ENCODE measurements at places on chromosomes 4 and X. TPM values are rescaled to one million over a fixed set of nuclear protein-coding genes. Genes with fewer than 3 reads are reported as not detected.

DUSP21 gene
- polyA plus RNA-seq, result not detected

GRCh38 chr4:58127680-58128079 lies 1017.5 kb upstream of the IGFBP7 start:
- DNase-seq, result no peak

MAEA gene
- 39.7 TPM for polyA plus RNA-seq

ZBTB49 gene
- polyA plus RNA-seq, result 1.8 TPM

DNA sequence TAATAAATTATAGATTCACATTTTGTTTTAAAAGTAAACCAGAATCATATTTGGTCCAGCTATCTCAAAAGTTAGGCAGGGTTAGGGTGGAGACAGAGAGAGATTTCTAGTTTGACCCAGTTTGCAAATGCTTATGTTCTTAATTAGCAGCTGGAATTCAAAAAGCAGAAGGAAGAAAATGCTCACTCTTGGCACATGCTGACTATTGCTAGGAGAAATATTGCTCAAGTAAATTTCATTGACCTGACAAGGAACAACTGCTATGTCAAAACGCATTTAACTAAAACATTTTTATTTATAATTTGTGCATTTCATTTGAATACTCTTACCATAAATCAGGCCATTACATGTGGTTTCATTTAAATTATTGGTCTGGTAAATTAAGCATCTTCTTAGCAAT lies 131.8 kb downstream of the GLRA3 start:
- DNase-seq, result no peak

DNA sequence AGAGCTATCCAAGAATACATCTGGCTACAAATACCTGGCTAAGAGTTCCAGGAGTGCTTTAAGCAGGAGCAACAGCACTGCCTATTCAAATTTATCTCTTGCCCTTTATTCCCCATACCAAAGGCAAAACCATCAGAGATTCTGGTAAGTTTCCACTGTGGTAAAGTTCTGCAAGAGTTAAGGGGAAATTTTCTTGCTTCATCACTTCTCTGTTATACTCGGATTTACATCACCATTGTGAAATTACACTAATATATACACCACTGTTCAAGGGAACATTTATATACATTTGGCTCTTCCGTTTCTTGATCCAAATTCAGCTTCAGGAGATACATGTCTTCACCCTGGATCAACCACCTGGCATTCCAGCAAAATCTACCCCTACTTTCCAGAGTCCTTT lies 70.8 kb upstream of the PTPN13 start:
- DNase-seq, result no peak

DNAAF6 gene
- polyA plus RNA-seq, result 2.7 TPM

- no peak for DNase-seq
Observed at GRCh38 chrX:154600759-154601374, 15.9 kb downstream of the CTAG1A start.

DNA sequence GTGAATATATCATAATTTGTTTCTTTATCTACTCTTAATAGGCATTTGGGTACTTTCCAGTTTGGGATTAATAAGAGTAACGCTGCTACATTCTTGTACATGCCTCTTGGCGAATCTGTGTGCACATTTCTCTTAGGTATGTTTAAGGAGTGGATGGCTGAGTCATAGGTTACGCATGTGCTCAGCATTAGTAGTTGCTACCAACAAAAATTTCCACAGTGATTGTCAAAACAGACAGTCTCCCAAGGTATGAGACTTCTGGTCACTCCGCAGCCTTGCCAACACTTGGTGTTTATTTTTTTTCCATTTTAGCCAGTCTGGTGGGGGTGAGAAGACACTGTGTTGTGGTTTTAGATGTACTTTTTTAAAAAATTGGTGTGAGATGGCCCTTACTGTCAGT lies 44.6 kb downstream of the FGFBP1 start:
- DNase-seq, result no peak

CNKSR2 gene
- 0.74 TPM for polyA plus RNA-seq

DNA sequence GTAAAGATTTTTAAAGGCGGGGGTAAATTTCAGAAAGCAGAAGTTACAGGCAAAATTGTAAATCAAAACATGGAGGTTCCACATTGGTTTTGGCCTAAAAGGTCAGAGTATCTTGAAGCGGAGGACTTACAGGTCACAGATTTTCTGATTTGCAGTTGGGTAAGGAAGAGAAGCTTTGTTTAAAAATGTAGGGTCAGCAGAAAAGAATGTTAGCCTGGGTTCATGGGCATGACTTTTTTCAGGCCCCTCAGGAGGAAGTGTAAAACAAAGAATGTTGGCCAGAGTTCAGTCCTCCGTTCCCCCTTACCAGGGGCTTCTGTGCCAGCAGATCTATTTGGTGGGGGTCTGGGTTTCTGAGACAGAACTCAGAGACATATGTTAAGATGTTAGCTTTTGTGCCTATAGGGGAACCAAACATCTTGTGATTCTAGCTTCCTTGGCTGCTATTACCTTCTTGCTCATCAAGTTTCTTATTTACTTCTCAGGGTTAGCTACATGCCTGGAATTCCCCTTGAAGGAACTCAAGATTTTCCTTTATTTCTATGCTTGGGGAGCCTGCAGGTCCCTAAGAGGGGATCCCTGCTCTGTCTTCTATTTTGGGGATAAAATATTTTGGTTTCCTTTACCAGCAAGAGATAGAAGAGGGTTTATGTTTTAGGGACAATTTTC lies 160.3 kb downstream of the ANK2 start:
- no peak for DNase-seq

- no peak for DNase-seq
Observed at GRCh38 chr4:47784222-47784621, 53.6 kb downstream of the CORIN start.

DNA sequence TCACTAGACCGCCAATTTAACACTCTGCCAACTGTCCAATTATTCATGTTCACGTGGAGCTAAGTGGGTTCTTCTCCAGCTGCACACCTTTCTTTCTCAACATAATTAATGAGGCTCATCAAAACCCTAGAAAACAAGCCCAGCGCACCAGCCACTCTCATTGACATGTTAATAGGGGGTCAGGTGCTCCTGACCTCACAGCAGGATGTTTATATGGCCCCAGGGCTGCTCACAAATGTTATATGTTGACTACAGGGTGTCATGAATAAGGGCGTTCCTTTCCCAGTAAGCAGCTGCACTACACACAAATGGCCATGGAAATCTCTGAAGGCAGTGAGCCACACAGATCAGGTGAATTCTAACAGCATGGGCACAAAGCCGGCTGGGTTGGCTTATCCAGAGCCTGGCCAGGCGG lies 209.8 kb downstream of the MGST2 start:
- no peak for DNase-seq

DNA sequence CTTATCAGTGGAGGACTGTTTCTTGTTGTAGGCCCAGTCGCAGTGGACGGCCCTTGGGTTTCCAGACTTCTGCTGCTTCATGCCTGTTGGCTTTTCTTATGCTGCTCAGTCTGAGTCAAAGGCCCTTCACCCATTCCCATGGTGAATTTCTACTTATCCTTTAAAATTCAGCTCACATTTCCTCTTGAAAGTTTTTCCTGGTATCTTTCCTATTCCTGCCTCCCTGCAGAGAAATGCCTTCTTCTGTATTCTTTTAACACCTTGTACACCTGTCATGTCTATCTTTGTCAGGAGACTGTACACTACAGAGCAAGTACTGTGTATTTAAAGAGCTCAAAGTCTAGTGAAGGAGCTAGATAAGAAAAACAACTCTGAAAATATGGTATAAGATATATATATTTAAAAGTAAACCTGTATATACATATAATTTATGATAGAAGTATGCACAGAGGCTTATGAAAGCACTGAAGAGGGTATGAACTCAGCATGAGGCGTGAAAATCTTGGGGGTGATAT lies 22.0 kb downstream of the NPNT start:
- no peak for DNase-seq

PAGE2 gene
- not detected for polyA plus RNA-seq

MAGEA9B gene
- not detected for polyA plus RNA-seq

GRCh38 chr4:37661772-37662171 lies 24.4 kb downstream of the RELL1 start:
- DNase-seq, result no peak

- no peak for DNase-seq
Observed at GRCh38 chr4:102554482-102554881, 53.3 kb downstream of the NFKB1 start.

DNA sequence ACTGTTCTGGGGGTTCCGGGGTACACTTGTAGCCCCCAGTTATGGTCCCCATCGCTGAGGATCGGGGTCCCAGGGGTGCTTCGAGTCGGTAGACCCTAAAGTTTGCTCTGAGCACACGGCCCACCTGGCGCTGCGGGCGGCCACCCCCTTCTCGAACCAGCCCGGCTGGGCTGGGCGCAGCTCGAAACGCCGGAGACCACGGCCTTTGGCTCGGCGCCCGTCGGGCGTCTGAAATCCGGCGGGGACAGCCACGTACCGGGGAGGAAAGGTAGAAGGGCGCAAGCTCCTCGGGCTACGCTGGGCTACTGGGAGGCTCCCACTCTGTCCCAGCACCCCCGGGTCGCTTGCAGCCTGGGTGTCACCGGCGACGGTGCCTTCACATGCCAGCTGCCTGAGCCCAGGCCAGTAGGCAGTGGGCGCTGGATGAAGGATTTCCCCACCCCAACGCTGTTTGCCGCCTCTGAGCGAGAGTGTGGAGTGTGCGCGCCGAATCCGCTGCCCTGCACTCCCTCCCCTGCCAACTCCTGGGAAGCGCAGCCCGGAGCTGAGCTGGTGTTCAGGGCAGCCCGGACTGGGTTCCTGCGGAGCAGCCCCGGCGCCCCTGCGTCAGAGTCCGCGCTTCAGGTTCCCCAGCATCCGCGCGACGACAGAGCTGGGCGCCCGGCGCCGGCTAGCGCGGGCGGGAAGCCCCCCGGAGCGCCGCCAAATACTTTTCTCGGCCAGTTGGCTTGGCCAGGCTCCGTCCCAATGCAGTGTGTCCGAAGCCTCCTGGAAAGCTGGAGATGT lies 637 bp downstream of the MAMLD1 start:
- DNase-seq, result peak; percentile 44

DNA sequence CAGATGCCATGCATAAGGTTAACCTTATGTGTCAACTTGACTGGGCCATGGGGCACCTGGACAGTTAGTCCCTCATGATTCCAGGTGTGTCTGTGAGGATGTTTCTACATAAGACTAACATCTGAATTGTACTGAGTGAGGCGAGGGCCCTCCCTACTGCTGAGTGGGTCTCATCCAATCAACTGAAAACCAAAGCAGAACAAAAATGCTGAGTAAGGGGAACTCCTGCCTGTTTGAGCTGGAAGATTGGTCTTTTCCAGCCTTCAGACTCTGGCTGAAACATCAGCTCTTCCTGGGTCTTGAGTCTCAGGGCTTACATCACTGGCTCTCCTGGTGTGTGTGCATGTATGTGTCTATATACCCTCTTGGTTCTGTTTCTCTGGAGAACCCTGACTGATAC lies 13.8 kb downstream of the NELFA start:
- no peak for DNase-seq

HERC3 gene
- polyA plus RNA-seq, result 15.5 TPM

GRCh38 chr4:102791318-102791835 lies 30.6 kb upstream of the MANBA start:
- no peak for DNase-seq

- DNase-seq, result no peak
Observed at GRCh38 chr4:4631150-4631549, 89.3 kb upstream of the STX18 start.

Data from lung (tissue), 17 donors.